Prostate gland (tissue), 2 donors: ENCODE measurements at places on chromosomes 3 and 15.

- no peak overlapping the region for H3K4me3 ChIP-seq
- H3K27ac ChIP-seq, result no peak overlapping the region
- no peak for DNase-seq
- no peaks in the 10 kb centered on the region for H3K36me3 ChIP-seq
- H3K4me1 ChIP-seq, result no peaks in the 10 kb centered on the region
Observed at GRCh38 chr3:112778353-112778948, 68.2 kb downstream of the CD200R1L start.

GRCh38 chr3:72306800-72307341 lies 521.9 kb upstream of the PROK2 start:
- peak; percentile 92 for DNase-seq
- H3K36me3 ChIP-seq, result no peaks in the 10 kb centered on the region
- no peaks in the 10 kb centered on the region for H3K27me3 ChIP-seq
- H3K27ac ChIP-seq, result peak overlapping the region; percentile 81
- no peak overlapping the region for H3K4me3 ChIP-seq

DNA sequence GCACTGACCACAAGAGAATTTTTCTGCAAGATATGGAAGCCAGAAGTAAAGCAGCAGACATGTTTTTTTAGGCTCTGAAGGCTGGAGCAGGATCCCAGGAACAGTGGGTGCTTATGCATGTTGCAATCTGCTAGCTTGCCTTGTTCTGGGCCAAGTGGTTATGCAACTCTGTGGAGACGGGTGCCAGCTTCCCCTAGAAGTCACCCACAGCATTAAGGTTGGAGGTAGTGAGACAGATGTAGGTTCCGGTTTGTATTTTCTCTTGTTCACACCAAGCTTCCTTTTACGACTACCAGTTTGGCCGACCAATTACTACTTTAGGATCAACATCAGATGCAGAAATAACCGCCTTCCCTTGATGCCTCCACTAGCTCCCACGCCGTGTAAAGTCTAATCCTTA lies 11.1 kb downstream of the DPH3 start:
- H3K4me1 ChIP-seq, result no peaks in the 10 kb centered on the region
- no peak overlapping the region for H3K27ac ChIP-seq
- no peak overlapping the region for H3K4me3 ChIP-seq

- no peak for DNase-seq
- H3K27me3 ChIP-seq, result no peaks in the 10 kb centered on the region
- H3K27ac ChIP-seq, result no peak overlapping the region
- H3K36me3 ChIP-seq, result no peaks in the 10 kb centered on the region
- no peak overlapping the region for H3K4me3 ChIP-seq
Observed at GRCh38 chr15:82100111-82100929, 54.5 kb upstream of the MEX3B start.

DNA sequence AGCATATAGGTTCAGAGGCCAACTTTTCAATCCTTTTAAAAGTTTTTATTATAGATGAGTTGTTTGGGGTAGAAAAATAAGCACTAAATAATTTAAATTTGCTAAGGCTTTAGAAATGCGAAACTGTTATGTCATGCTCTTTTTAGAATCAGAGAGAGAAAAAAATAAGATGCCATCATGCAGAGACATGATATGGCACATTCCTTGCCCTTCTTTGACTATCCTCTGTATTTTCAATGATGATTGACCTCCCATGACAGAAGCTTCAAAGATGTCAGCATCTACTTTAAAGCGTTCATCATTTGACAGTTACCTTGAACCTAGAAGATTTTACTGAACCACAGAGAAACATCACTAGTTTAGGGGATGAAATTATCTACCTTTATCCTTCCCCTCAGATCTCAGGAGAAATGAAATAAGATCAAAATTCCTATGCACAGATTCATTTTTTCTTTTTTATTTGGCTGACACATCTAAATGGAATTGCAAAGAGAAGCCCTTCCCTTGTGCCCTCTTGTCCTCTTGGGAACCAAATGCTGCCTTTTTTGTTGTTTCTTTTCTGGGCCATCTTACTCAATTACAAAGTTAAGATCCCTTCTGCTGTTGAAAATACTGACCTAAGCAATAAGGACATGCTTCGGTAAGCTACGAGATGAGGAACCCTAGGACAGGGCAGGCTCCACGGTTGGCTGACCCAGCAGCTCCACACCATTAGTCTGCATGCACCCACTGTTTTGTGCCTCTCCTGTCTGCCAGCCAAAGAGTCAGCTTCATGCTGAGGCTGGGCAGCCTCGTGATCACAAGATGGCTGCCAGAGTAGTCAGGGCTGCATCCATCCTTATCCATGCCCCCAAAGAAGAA lies 289.7 kb upstream of the TPM1 start:
- H3K27ac ChIP-seq, result no peak overlapping the region
- H3K4me3 ChIP-seq, result no peak overlapping the region
- DNase-seq, result no peak
- no peaks in the 10 kb centered on the region for H3K36me3 ChIP-seq
- H3K27me3 ChIP-seq, result no peaks in the 10 kb centered on the region
- no peaks in the 10 kb centered on the region for H3K4me1 ChIP-seq

DNA sequence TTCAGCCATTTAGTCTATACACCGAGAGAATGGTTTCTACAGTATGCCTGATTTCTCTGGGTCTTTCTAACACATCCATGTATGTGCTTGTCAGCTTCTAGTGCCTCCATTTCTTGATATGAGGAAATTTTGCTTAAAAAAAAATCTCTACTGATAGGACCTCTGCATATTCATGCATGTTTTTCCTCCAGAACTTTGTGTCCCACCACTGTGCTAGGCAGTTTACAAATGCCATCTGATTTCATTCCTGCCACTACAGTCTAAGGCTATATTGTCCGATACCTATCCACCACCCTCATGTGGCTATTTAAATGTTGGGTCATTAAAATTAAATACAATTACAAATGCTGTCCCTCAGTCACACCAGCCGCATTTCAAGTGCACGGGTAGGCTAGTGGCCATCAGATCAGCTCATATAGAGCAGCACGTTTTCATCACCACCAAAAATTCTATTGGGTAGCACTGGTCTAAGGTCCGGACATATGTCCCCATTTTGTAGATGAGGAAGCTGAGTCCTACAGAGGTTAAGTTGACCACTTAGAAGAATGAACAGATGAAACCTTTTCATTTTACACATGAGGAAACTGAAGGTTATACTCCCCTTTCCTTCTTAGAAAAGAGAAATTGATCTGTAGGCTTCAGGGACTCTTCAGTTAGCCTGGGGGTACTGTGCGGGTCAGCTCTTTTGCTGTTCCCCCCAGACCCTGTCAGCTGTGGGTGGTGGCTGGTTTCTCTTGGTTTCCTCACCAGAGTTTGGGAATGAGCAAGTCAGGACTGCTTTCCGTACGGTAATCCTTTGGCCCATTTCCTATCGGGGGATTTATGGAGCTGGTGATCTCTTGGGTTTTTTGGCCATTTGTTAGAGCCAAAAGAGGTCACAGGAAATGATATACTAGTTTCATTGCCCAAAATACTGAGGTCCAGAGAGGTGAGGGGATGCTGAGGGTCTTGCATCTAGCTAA lies 56.5 kb downstream of the SMAD3 start:
- H3K36me3 ChIP-seq, result no peaks in the 10 kb centered on the region
- no peaks in the 10 kb centered on the region for H3K27me3 ChIP-seq
- peak overlapping the region; percentile 83 for H3K27ac ChIP-seq
- no peak overlapping the region for H3K4me3 ChIP-seq
